ENCODE measurements at places on chromosomes 2 and 18.

- DNase-seq: no peak
Measured at GRCh38 chr2:195486987-195487644, 169.9 kb upstream of the SLC39A10 start.

DNA sequence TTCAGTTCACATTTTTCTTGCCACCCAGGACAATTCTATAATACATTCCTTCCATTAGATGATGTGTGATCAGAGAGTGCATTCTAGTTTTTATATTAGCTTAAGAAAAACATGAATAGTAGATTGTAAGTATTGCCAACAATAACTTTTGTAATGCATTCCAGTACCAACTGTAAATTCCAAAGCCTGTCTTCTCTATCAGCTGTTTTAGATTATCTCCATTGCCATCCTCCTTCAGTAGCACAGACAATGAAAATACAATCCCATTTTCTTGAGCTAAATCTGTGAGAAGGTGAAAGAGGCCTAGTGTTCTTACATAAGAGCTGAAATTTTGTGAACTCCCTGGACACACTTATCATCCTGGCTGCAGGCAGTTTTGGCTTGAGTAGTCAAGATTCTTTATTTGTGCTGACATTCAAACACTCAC lies 103.9 kb downstream of the CCBE1 start:
- DNase-seq: no peak

GRCh38 chr18:76803814-76804213 lies 18.5 kb upstream of the ZNF236 start:
- DNase-seq: no peak

GRCh38 chr2:54758951-54759350 lies 35.5 kb downstream of the EML6 start:
- DNase-seq: no peak

DNA sequence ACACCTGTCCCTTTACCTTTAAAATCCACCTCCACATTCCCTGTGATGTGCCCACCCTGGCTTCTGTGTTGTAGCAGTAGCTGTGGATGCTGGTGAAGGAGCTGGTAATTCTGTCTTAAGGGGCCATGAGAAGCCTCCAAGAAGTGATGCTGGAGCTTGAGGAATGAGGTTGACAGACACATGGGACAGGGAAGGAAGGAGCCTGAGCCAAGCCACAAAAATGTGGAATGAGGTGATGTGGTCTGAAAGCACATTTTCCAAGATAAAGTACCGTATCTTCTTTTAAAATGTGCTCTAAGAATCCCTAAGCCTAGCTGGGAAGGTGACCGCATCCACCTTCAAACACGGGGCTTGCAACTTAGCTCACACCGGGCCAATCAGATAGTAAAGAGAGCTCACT lies 31.2 kb downstream of the VWA3B start:
- no peak for DNase-seq

- no peak for DNase-seq
Measured at GRCh38 chr2:75041226-75041625, 82.8 kb downstream of the POLE4 start.

GRCh38 chr2:12931186-12931844 lies 214.6 kb downstream of the TRIB2 start:
- no peak for DNase-seq

GRCh38 chr18:26091047-26091630 lies 726 bp upstream of the SS18 start:
- no peak for DNase-seq

- no peak for DNase-seq
Measured at GRCh38 chr2:77119333-77119732, 402.8 kb downstream of the LRRTM4 start.

DNA sequence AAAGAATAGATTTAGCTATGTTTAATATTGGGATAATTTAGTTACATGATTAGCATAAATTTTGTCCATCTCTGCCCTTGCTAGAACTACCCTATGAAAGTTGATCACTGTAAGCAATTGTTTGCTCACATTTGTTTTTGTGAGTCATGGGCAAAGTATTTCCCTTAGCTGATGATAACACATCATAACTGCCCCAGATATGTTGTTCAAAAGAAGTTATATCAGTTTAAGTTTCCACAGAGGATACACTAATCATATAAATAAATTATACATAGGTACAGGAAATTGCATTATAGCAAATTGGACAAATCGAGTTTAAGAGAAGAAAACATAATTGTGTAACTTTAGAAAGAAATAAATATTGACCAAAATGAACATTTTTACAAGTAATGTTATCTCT lies 223.2 kb upstream of the PIK3C3 start:
- no peak for DNase-seq

- no peak for DNase-seq
Measured at GRCh38 chr2:9594366-9595054, 36.3 kb downstream of the YWHAQ start.

DNA sequence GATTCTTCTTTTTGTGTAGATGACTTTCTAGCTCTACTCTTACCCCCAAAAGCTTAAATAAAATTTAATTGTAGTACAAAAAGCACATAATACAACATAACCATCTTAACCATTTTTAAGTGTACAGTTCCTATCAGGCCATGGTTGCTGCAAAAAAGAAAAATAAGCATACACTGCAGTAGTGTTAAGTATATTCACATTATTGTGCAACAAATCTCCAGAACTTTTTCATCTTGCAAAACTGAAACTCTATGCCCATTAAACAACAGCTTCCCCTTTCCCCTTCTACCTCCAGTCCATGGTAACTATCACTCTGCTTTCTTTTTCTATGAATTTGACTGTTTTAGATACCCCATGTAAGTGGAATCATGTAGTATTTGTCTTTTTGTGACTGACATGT lies 18.1 kb downstream of the PPM1B start:
- no peak for DNase-seq

DNA sequence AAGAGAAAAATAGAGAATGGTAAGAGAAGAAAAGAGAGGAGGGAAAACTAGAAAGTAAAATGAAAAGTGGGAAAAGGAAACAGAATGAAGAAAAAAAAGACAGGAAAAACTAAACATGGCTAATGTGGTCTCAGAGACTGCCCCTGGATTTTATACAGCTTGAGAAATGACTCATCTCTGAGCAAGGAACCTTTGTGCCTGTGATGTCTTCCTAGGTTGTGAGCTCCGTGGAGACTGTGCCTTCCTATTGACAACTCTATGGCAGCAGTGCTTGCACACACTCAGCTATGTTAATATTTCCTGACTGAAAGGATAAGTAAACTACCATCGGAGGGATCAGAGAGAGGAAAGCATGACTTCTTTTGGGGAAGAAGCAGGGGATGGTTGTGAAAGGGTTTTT lies 203.8 kb downstream of the RDH14 start:
- DNase-seq: no peak

DNA sequence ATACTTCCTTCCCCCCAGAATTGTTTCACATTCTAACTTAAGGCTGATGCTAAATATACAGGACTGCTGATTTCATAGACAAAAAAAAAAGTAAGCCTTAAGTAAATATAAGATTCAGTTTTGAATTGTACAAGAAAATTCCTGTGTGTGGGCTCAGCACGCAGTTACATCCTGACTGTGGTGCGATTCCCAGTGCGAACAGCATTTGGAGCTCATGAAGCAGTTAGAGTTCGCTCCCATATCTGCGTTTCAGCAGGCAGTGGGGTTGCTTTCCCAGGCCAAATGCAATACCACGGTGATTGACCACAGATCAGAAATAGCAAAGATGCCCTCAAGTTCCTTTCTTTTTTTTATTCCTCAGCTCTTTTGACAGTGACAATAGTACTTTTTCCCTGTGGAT lies 75.6 kb downstream of the SATB2 start:
- no peak for DNase-seq

DNA sequence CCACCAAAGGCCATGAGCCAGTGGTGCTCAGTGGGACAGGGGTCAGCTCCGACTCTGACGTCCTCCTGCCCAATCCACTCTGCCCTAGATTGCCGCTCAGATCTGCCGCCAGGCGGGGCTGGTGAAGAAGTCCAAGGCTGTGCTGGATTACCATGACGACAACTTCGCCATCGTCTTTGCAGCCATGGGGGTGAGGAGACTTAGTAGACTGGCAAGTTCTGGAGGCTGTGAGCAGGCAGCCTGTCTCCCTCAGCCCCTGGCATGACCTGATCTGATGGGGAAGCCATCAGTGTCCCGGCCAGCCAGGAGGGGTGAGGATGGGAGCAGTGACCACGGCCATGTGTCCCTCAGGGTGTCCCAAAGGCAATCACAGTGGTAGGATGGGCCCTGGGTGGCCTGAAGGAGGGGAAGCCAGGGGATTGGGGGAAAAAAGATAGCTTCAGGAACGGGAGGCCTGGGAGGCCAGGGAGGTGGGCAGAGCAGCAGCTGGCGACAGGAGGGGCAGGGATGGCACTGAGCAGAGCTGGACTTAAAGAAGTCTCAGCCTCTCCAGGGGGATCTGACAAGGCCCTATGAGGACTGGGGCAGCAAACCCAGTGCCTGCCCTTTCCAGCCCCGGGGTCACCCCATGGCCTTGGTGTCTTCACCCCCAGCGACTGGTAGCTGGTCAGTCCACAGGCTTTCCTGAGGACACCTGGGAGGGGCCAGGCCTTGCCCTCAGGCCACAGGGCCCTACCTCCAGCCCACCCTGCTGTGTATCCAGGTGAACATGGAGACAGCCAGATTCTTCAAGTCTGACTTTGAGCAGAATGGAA lies 17.4 kb upstream of the ANKRD53 start:
- peak; percentile 70 for DNase-seq

DNA sequence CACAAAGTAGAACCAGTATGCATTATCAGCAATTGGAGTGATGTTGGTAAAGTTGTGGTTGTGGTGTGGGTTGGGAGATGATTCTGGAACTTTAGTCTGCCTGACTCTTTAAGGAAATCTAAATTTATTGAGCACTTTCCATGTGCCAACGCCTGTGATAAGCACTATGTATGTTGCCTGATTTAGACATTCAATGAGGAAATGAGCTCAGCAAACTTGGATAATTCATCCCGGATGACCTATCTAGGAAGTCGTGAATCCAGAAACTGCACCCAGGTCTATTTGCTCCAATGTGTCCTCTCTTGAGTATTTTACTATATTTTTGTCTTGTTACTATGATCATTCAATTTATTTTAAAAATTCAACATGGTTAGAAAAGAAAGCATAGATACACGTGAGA lies 400.8 kb upstream of the MMADHC start:
- no peak for DNase-seq
